ENCODE measurements at places on chromosomes 7 and 10.

GRCh38 chr10:115932099-115932498 is 340.9 kb downstream of the GFRA1 start:
- DNase-seq, result no peak

- no peak for DNase-seq
Observed at GRCh38 chr10:14812271-14812670, 25.6 kb downstream of the CDNF start.

DNA sequence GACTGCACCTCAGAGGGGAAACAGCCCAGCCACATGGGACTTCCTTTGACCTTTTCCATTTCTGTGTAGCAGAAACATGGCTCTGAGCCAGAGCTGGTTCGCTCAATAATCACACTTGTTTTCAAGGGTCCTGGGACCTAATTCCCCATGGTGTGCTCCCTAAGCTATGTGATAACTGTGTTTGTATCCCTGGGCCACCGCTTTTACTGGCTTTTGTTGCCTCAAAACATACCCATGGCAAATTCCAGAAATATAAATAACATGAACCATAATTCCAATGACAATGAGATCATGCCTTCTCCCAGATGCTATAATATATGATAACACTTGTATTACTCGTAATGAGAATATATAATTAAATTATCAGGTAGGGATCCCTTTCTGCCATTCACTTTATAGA is 196.4 kb downstream of the GFRA1 start:
- no peak for DNase-seq

- DNase-seq, result no peak
Observed at GRCh38 chr7:66958538-66959350, 36.6 kb downstream of the SBDS start.

All from suprapubic skin (tissue), 4 donors.